ENCODE measurements at places on chromosomes 7 and 10. TPM values are rescaled to one million over a fixed set of nuclear protein-coding genes. Genes with fewer than 3 reads are reported as not detected.
A peak's percentile ranks its signal among the peaks of the same experiment; 100 is the strongest.

DNA sequence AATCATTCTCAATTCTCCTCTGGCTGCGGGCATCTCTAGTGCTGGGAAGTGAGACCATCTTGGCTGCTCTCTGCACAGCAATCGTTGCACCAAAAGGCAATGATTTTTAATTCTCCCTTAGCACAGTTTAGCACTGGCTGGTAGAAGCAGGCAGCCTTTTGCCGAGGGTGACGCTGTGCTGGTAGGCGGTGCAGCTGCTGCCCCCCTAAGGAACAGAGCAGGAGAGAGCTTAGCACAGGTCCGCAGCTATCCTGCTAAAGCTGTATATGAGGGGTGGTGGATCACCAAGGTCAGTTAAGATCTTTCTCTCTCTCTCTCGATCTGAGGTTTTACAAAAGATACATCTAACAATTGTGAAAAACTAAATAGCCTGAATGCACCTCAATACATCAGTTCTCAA, 390.1 kb downstream of the GATA3 start:
- DNase-seq, result no peak

DNA sequence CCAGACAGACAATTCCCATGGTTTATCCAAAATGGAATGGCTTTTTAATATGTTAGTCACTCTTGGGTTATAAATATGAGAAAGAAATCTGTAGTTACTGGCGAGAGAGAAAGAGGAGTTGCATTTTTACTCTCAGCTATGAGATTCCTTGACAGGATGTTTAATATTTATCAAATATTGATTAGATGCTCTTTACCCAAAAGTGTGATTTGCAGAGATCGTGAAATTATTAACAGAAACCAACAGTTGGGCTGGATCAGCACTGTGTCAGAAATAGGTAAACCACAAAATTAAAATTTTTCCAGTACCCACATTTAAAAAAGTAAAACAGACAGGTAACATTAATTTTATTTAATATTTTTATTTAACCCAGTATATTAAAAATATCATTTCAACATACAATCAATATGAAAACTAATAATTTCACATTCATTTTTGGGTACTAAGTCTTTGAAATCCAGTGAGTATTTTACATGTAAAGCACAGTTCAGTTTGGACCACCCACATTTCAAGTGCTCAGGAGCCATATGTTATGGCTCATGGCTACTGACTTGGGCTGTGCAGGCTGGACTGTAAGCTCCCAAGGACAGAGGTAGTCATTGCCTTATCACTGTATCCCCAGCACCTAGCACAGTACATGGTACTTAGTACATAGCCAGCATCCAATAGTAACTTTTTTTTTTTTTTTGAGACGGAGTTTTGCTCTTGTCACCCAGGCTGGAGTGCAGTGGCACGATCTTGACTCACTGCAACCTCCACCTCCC, 42.5 kb downstream of the KLHDC10 start:
- no peak for DNase-seq

DNA sequence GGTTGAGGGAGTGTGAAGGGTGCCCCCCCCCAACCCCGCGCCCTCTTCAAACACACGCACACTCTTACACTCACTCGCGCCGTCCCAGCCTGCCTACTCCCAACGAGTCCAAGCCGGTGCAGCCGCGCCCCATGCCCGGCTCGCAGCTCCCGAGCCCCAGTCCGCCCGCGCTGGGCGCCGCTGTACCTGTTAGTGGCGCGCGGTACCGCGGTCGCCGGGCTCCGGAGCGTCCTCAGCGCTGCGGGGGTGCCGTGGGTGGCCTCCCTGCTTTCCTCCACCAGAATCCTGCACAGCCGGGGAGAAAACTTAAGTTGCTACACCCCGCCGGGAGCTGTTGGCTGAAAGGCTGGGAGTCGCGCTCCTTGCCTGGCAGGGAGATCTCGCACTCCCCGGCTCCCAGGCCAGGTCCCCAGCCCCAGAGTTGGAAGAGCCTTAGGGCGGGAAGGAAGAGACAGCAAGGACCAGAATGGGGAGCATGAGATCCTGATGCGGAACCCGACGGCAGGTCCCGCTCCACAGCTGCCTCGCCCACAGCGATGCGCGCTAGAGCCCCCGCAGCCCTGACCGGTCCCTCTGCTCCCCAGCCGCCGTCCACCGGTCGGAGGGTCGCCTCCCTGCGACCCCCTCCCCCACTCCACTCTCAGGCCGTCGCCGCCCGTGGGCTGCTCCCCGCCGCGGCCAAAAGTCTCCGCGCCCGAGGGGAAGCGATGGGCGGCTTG, 863 bp downstream of the ST8SIA6 start:
- DNase-seq, result no peak

DNA sequence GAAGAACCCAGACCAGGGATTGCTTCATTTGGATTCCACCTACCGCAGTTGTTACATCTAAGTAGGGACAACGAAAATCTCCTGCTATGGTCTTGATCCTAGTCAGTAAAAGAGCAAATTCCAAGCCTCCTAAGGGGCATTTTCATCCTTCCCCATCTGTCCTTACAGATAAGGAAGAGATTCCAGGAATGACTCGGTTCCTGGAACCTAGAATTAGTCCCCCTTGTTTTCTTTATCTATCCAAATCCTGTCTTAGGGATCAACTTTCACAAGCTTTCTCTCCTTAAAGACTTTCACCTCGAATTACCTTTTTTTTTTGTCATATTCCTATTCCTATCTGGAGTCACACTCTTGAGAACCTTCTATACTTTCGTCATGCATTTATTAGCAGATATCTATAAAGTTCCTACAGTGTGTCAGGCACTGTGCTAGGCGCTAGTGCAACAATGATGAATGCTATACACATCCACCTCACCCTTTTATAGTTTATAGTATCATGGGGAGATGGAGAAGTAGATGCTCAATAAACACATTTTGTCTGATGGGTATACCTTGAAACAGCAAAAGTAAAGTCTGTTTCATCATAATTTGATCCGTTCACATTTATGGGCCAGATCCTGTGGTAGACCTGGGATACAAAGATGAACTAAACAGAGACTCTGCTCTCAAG, 39.2 kb downstream of the LAMB4 start:
- no peak for DNase-seq

DNA sequence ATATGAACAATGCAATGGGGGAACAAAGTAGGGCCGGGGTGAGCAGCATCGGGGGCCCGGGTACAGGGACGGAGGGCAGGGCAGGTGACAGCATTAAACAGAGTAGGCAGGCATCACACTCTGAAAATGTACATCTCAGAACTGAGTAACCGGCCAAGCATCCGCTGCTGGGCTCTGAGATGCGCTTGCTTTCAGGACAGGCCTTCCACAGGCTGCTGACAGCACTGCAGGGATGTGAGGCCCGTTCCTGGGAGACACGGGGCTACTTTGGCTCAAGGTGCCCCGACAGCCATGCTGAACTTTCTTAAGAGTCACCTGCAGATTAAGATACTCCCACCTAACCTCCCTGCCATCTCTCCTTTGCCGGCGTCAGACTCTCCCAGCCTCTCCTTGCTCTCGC, 64.3 kb upstream of the FGFR2 start:
- no peak for DNase-seq

DNA sequence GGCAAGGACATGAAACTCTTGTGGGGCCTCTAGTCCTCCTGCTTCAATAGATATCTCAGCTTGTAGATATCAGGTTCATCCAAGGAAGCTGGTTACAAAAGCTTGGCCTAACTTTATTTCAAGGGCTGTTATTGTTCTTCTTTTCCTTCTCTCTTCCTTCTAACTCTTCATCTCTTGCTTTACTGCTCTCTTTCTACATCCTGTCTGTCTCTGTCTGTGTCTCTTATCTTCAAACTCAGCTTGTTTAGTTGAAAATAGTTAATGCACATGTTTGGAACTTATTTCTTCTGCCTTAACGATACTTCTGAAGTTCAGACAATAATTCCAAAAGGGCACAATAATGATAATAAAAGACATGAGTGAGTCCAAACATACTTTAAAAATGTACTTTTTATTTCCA, 393.9 kb downstream of the NXPH1 start:
- DNase-seq, result no peak

- no peak for DNase-seq
Observed at GRCh38 chr10:30974773-30975415, 56.8 kb downstream of the ZNF438 start.

DNA sequence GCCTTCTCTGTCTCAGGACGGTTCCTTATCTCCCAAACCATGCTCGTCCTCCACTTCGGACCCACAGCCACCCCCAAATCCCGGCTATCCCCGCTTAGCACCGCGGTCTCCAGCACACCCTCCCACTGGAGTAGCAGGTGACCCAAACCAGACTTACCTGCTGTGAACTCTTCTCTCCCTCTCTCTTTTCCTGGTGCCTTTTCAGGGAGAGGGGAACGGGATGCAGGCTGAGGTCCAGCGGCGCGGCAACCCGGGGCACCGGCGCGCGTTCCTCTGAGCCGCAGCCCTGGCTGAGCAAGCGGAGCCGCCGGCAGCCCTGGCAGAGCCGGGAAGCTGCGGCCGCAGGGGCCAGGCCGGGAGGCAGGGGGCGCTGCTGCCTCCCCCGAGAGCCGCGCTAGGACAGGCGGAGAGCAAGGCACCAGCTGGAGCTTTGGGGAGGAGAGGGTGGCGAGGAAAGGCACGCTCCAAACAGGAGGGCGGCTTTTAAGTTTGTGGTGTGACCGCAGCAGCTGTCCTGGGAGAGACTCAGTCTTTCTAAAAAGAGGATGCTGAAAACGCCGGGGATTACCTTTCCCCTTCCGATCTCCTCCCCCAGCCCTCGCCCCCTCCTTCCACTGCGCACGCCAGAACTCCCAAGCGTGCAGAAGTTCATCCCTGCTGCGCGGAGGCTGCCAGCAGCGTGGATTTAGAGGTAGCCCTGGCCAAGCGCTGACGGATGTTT, at the start of gene SEMA3D:
Gene SEMA3D (minus strand): TSS at position 536 of the 721 bp plus-strand sequence. CDS start 65,165 bp downstream, outside the sequence.
- DNase-seq, result peak; percentile 94

- DNase-seq, result no peak
Observed at GRCh38 chr7:29033584-29033983, 75.5 kb upstream of the TRIL start.

DNA sequence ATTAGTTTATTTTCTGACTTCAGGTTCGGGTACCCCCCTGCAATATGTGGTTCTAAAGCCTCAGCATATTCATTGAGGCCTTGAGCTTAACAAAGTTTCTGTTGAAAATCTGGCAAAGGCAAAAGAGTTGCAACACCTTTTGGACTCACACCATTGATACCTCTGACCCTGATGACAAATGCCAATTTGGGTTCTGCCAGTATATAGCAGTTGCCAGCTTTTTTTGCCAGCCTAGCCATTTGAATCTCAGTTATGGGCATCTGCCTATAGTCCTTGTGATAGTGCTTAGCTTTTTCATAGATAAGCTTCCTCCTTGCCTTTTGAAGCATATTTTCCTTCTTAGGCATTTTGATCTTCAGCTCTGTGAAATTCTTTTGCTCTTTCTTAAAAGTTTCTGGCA, 31.9 kb downstream of the LIPJ start:
- no peak for DNase-seq

DNA sequence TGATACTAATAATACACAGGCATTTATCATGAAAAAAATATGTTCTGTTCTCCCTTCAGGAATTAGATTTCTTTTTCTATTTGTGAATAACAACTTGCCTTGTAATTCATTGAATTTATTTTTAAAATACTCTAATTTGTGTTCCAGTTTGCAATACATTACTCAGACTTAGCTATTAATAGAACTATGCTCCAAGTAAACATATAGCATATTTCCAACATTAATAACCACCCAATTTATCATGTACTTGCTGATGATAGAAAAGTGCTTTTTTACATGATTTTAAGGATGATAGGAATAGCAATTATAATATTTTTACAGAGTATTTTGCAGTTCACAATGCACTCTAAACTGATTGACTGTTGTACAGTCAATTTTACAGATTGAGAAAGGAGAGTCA, 338.8 kb upstream of the SEMA3D start:
- no peak for DNase-seq

DNA sequence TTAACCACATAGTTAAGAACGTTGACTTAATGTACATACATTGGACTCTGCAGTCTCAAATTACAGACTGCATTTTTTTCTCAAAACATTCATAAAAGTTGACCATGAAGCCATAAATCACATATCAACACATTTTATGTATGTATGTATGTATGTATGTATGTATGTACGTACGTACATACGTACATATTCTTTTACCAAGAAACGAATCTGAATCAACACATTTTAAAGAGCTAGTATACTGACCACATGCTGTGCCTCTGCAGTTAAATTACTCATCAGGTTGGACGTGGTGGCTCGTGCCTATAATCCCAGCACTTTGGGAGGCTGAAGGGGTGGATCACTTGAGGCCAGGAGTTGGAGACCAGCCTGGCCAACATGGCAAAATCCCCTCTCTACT, 105.8 kb downstream of the GPR158 start:
- no peak for DNase-seq

HOXA13 gene
- total RNA-seq, result not detected

NRCAM gene
- 1.7 TPM for total RNA-seq

HOXA6 gene
- total RNA-seq, result 9.1 TPM

GIMAP6 gene
- 33.3 TPM for total RNA-seq

MSMB gene
- total RNA-seq, result not detected
